ENCODE measurements at places on chromosomes 16 and 17.

- no peak for DNase-seq
Measured at GRCh38 chr17:71870546-71870862, 250.3 kb upstream of the SOX9 start.

DNA sequence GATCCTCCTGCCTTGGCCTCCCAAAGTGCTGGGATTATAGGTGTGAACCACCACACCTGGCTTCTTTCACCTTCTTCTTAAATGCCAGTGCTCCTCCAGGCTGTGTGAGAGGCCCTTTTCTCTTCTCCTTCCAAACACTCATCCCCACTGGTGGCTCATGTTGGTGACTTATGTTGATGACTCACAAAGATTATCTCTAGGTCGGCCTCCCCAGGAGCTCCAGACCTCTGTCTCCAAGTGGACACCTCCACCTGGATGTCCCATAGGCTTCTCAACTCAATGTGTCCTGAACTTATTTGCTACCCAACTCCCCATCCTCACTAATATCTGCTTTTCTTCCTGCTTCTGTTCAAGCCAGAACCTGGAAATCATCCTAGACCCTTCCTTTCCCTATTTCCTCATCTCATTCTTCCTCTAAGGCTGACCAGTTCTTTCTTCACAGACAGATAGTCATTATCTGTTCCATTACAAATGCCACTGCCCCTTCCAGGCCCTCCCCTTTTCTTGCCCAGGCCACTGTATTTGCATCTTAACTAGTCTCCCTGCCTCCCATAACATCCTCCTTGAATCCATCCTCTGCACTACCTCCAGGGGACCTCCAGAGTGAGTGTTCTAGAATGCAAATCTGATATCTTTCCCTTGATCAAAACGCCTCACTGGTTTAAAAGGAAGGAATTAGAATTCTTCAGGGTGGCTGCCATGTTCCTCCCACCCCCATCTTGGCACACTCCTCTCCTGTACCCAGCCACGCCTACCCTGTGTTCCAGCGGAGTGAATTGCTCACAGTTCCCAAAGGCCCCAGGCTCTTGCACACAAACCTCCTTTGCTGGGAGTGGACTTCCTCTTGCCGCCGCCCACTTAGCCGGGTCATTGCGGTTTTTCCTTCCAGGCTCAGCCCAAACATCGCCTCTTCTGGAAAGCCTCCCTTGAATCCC lies 34.8 kb upstream of the FBXO47 start:
- no peak for DNase-seq

DNA sequence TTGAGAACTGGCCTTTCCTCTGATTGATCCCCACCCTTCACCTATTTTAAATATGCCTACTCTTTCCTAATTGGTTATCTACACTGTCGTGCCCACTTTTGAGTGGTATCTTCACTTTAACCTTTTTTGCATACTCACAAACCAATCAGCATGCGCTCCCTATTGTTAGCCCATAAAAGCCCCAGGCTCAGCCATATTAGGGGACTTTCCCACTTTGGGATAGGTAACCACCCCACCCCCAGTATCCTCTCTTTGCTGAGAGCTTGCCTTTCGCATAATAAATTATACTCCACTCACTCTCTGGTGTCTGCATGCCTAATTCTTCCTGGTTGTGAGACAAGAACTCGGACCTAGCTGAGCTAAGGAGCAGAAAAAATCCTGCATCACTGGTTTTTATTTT lies 59.5 kb upstream of the NOL11 start:
- DNase-seq, result no peak

DNA sequence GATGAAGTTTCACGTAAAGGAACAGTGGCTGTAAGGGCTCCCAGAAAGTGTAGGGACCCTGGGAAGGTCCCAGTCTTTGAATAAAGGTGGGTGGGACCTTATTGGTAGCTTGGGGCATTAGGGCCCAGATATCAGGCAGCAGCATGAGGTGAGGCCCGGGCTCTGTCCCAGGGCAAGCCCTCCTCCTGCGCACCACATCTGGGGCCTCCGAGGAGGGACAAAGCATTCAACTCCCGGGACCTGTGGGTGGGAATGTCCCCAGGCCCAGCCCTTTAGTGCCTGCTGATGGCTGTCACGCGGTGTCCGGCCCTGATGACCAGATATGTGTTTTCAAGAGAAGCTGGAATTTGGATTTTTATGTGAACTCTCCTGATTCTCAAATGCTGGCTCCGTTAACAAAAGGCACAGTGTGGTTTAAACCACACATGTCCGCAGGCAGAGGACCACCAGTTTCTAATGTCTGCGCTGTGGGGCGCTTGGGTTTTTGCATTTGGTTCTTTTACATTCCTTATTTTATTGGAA lies 30.4 kb downstream of the RAI1 start:
- no peak for DNase-seq

DNA sequence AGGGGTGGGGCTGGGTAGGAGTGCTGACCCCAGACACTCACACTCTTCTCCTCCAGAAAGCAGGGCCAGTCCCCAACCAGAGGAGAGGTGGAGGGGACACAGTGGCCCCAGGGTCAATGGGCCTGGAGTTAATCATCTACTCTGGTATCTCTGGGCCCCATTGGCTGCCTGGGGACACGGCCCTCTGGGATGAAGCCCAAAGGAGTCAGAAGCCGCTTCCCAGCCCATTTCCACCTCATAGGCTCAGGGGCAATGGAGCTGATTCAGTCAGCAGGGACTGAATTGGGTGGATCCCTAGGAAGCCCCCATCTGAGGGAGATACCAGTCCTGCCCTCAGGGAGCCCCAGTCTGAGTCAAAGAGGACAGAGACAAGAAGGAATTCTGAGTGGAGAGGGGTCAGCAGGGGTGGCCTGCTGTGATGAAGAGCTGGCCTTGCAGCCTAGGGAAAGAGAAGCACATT lies 2.9 kb upstream of the NAGS start:
- DNase-seq, result no peak

- no peak for DNase-seq
Measured at GRCh38 chr16:22031483-22032083, 23.7 kb downstream of the MOSMO start.

Measured in anterior cingulate cortex (tissue), 58 donors.